ENCODE measurements at places on chromosomes 6 and 20.
A peak's percentile ranks its signal among the peaks of the same experiment; 100 is the strongest.

GRCh38 chr20:56773749-56774148, 144.6 kb downstream of the TFAP2C start:
- no peak for DNase-seq

- no peak for DNase-seq
Measured at GRCh38 chr20:43375591-43375990, 82.1 kb upstream of the SRSF6 start.

DNA sequence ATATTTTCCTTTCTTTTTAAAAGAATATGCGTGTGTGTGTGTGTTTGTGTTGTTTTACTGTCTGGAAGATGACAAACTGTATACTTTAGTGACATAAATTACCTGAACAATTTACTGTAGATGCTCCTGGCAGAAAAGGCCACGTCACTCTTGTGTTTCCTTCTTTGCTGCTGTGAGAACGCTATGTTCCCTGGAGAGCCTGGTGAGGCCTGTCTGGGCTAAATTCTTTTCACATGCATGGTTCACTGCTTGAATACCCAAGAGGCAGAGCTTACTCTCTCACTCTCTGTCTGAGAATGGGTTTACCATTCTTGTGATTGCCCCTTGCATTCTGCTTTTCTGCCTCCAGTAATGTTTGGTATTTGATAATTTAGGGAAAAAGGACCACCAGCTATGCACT, 64.3 kb downstream of the EDN1 start:
- no peak for DNase-seq

GRCh38 chr6:135319819-135320218, 138.7 kb downstream of the MYB start:
- DNase-seq, result no peak

- DNase-seq, result no peak
Measured at GRCh38 chr6:68638230-68638900, 3.3 kb downstream of the ADGRB3 start.

DNA sequence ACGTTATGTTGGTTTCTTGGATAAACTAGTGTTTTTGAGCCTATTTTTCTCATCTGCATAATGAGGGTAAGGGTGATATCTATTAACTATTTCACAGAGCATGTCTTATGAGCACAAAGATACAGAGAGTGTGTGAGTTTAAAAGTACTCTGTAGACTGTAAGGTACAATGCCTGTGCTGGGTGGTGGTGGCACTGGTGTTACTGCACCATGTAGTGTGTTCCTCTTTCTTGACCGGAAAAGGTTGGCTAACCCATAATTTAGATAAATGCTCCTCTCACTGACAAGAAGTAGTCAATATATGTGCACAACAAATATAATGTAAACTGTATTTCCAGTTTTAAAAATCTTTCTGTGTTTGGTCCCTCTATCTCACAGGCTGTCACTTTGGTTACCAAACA, 116.2 kb upstream of the MMS22L start:
- DNase-seq, result no peak

GRCh38 chr6:61203966-61204496, 1082.0 kb downstream of the KHDRBS2 start:
- no peak for DNase-seq

- no peak for DNase-seq
Measured at GRCh38 chr6:14316651-14317386, 199.2 kb downstream of the CD83 start.

DNA sequence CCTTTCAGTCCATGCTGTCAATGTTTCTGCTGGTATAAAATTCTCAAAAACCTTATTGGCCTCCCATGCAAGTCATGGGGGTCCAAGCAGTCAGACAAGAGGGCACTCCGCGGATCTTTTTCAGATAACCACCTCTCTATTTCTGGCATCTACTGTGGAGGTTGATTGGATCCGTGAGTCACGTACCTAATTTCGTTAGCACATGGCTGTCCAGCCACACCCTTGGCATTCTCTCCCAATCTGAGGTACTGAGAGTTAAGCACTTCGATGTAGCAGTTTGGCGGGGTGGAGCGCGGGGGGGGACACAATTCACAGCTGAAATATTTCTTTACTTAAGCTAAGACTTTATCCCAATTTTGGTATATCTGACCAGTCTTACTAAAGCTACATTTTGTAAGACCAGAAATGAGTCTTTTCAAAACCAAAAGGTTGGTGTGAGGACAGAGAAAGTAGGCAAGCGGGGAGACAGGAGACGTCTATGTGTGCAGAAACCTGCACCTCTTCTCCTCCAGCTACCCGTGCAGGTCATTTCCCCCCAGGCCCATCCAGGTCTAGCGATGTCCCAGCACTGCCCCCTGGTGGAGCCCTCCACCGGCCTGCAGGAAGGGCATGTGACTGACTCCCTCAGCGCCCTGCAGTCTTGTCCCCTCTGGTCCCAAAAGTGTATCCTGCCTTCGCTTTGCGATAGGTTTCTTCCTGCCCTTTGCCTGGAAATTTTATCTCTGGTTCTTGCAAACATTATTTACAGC, 113.1 kb downstream of the ADAT2 start:
- DNase-seq, result peak; percentile 80

GRCh38 chr20:32067234-32067821, 15.3 kb downstream of the HCK start:
- DNase-seq, result no peak
